Activated CD4-positive, alpha-beta T cell treated with anti-CD3 and anti-CD28 coated beads, Interleukin-2, amount 10 ng/mL, durations not matched to agents 24 days and 14 days (primary cell): ENCODE measurements at places on chromosomes 7 and 10. TPM values are rescaled to one million over a fixed set of nuclear protein-coding genes. Genes with fewer than 3 reads are reported as not detected.

The GALNT17 gene
- total RNA-seq = not detected in 2 replicates

The PLEKHS1 gene
- not detected in 2 replicates for total RNA-seq

The EIF3B gene
- 284 TPM in 2 replicates for total RNA-seq

The RPEL1 gene
- not detected in 2 replicates for total RNA-seq

The ELFN1 gene
- total RNA-seq = not detected in 2 replicates

The CEP55 gene
- total RNA-seq = 58.5 and 59.3 TPM in 2 replicates

The PIK3CG gene
- 28.1 and 29.2 TPM in 2 replicates for total RNA-seq

DNA sequence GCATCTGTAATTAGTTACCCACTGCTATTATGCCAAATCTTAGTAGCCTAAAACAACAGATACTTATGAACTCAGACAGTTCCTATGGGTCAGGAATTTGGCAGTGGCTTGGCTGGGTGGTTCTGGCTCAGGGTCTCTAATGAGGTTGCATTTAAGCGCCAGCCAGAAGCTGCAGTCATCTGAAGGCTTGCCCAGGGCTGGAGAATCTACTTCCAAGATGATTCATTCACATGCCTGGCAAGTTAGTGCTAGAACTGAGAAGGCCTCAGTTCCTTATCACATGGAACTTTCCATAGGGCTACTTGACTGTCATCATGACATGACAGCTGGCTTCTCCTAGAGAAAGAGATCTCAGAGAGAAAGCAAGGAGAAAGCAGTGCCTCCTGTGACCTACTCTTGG, 121.3 kb downstream of the AVL9 start:
- no peak for DNase-seq
- no peak overlapping the region for H3K4me3 ChIP-seq
- H3K36me3 ChIP-seq = no peaks in the 10 kb centered on the region
- H3K4me1 ChIP-seq = peaks cover 3% of the 10 kb centered on the region

- H3K27ac ChIP-seq = no peak overlapping the region
- H3K4me3 ChIP-seq = no peak overlapping the region
- DNase-seq = no peak
- no peaks in the 10 kb centered on the region for H3K4me1 ChIP-seq
- no peaks in the 10 kb centered on the region for H3K36me3 ChIP-seq
- peaks cover 5% of the 10 kb centered on the region for H3K27me3 ChIP-seq
These were observed 208.8 kb downstream of the STK31 start for GRCh38 chr7:23918856-23919255.

DNA sequence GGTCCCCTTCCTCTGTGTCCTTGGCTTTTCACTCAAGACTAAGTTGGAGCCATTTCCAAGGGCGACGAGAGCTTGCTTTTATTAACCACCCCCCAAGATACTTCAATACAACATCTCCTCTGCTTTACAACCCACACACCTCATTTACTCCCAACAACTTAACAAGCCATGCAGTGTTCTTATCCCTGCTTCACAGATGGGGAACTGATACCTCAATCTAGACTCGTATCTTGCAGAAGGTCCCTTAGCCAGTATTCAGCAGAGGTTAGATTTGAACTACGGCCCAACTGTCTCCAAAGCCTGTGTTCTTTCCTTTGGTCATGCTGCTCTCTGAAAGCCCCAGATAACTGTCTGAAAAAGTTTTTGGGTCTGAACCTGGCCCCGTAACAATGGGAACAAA, 444.8 kb downstream of the GRID1 start:
- no peaks in the 10 kb centered on the region for H3K4me1 ChIP-seq
- H3K27me3 ChIP-seq = no peaks in the 10 kb centered on the region
- no peak overlapping the region for H3K4me3 ChIP-seq
- no peaks in the 10 kb centered on the region for H3K36me3 ChIP-seq
- DNase-seq = peak; percentile 24

DNA sequence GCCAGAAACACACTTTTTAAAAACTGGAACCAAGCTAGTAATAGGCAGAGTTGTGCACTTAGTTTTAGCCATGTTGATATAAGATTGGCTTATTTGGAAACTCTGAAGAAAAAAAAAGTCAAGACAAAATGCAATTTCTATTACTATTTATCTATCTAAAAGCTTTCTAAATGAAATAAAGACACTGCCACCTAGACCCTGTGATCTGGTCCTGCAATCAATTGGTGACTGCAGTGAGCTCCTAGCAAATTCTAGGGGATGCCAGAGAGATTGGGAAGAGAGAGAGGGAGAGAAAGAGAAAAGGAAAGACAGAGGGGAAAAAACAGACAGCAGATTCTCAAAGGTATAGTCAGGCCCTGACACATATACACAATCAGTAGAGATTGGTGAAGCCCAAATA, 25.3 kb downstream of the SORCS1 start:
- no peaks in the 10 kb centered on the region for H3K27me3 ChIP-seq
- DNase-seq = no peak
- no peak overlapping the region for H3K27ac ChIP-seq

GRCh38 chr10:102718220-102718619, 3.8 kb downstream of the SFXN2 start:
- no peak for DNase-seq
- peaks cover 39% of the 10 kb centered on the region for H3K4me1 ChIP-seq
- peak overlapping the region; percentile 1 for H3K4me3 ChIP-seq

GRCh38 chr7:75861636-75862035, 17.2 kb upstream of the RHBDD2 start:
- DNase-seq = no peak
- H3K4me3 ChIP-seq = no peak overlapping the region
- no peak overlapping the region for H3K27ac ChIP-seq
- peaks cover 10% of the 10 kb centered on the region for H3K4me1 ChIP-seq
- no peaks in the 10 kb centered on the region for H3K36me3 ChIP-seq

DNA sequence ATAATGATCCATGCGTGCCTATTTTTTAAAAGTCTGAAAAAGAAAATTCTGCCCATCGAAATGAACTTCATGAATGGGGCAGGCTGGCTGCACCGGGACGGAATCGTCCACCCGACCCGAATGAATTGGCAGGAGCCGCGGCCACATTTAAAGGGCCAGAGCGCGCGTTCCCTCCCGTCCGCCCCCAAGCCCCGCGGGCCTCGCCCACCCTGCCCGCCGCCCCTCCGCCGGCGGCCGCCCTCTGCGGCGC, 319 bp upstream of the GATA3 start:
- H3K4me1 ChIP-seq = peaks cover 36% of the 10 kb centered on the region
- H3K36me3 ChIP-seq = peaks cover 43% of the 10 kb centered on the region
- H3K27ac ChIP-seq = peak overlapping the region; percentile 98

GRCh38 chr10:73414230-73414945, 530 bp upstream of the ANXA7 start:
- H3K27me3 ChIP-seq = no peaks in the 10 kb centered on the region
- peaks cover 19% of the 10 kb centered on the region for H3K36me3 ChIP-seq
- H3K27ac ChIP-seq = peak overlapping the region; percentile 66

GRCh38 chr10:110344622-110345021, 39.9 kb upstream of the SMNDC1 start:
- no peaks in the 10 kb centered on the region for H3K36me3 ChIP-seq
- no peak overlapping the region for H3K4me3 ChIP-seq
- H3K27ac ChIP-seq = no peak overlapping the region

GRCh38 chr10:119270762-119271366, 63.5 kb downstream of the GRK5 start:
- no peaks in the 10 kb centered on the region for H3K27me3 ChIP-seq
- H3K4me3 ChIP-seq = peak overlapping the region; percentile 53
- peaks cover 60% of the 10 kb centered on the region for H3K4me1 ChIP-seq
- DNase-seq = peak; percentile 81
- peak overlapping the region; percentile 99 for H3K27ac ChIP-seq

DNA sequence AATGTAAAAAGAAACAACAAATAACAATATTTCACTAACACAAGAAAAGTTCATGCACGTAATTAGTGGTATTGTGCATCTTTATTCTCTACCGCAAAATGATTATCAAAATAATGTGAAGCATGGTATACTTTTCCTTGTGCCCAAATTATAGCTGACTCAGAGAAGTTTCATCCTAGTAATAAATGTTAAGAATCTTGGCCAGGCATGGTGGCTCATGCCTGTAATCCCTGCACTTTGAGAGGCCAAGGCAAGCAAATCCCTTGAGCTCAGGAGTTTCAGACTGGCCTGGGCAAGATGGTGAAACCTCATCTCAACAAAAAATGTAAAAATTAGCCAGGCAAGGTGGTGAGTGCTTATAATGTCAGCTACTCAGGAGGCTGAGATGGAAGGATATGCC, 105.0 kb downstream of the KMT2C start:
- no peaks in the 10 kb centered on the region for H3K27me3 ChIP-seq
- DNase-seq = no peak
- H3K27ac ChIP-seq = no peak overlapping the region
- peaks cover 20% of the 10 kb centered on the region for H3K36me3 ChIP-seq
- H3K4me1 ChIP-seq = peaks cover 20% of the 10 kb centered on the region
- H3K4me3 ChIP-seq = no peak overlapping the region

- H3K36me3 ChIP-seq = peaks cover 18% of the 10 kb centered on the region
- H3K4me3 ChIP-seq = no peak overlapping the region
- H3K27me3 ChIP-seq = no peaks in the 10 kb centered on the region
- H3K27ac ChIP-seq = peak overlapping the region; percentile 72
These were observed 105.8 kb downstream of the ARHGAP21 start for GRCh38 chr10:24617771-24618396.

GRCh38 chr7:66211429-66211828, 6.3 kb downstream of the TPST1 start:
- peaks cover 17% of the 10 kb centered on the region for H3K4me1 ChIP-seq
- no peak overlapping the region for H3K4me3 ChIP-seq
- DNase-seq = no peak
- H3K36me3 ChIP-seq = no peaks in the 10 kb centered on the region
- peaks cover 20% of the 10 kb centered on the region for H3K27me3 ChIP-seq

- no peak overlapping the region for H3K4me3 ChIP-seq
- peaks cover 6% of the 10 kb centered on the region for H3K27me3 ChIP-seq
- no peak overlapping the region for H3K27ac ChIP-seq
- no peaks in the 10 kb centered on the region for H3K36me3 ChIP-seq
- H3K4me1 ChIP-seq = peaks cover 2% of the 10 kb centered on the region
- no peak for DNase-seq
These were observed 20.9 kb upstream of the NAMPT start for GRCh38 chr7:106305732-106306131.

DNA sequence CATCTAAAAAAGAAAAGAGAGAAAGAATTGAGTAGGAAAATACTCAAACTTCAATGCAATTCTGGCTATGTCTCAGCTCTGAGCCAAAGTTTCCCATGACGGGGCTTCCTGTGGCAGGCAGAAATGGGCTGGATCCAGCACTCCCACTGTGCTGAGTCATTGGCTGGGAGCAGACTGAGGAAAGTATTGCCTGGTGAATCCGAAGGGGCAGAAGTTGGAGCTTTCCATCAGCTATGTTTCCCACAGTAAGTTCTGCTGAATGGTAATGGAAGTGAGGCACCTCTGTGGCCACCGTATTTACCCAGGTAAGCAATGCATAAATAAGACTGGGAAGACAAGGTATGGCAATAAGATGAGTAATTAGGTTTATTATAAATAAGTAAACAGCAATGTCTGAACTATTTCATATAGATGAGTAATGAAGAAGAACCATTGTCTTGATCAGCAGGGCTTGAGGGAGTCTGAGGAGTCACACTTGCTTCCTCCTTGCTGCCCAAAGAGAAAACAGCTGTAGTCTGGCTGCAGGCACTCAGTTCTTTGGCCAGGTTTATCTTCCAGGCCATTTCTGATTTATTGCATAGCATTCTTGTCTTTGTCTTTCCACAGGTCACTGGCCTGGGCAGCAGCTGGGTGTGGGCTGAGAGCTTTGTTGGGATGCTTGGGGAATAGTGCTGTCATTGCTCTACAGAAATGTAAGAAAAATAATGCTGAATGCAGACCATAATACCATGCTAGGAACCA, 255.3 kb downstream of the DNAJB9 start:
- no peaks in the 10 kb centered on the region for H3K4me1 ChIP-seq
- no peaks in the 10 kb centered on the region for H3K36me3 ChIP-seq
- no peaks in the 10 kb centered on the region for H3K27me3 ChIP-seq
- H3K27ac ChIP-seq = no peak overlapping the region

DNA sequence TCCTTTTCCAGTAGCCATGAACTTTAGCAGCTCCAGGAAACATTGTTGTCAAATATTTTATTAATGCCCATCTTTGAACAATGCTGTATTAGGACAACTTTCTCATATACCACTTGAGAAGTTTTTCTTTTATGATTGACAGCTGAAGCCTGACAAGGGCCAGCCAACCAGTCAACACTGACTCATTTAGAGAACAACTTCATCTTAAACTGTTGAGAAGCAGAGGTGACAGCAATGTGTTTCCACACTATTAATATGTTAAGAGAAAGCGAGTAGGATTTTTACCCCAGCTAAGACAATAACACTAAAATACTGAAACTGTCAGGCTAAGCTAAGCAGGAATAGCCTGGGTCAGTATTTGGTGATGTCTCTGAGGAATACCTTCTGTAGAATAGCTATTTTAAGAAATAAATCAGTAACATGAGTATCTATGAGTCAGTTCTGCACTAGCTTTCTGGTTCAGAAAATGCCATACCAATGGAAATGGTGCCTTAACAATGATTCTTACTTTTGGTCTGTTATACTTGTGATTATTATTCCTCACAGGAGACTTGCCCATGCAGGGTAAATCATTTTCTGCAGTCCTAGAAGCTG, 168.8 kb upstream of the POT1 start:
- no peak for DNase-seq
- no peak overlapping the region for H3K27ac ChIP-seq
- no peak overlapping the region for H3K4me3 ChIP-seq
- H3K4me1 ChIP-seq = no peaks in the 10 kb centered on the region

- DNase-seq = no peak
- H3K27ac ChIP-seq = no peak overlapping the region
- H3K27me3 ChIP-seq = peaks cover 8% of the 10 kb centered on the region
- no peaks in the 10 kb centered on the region for H3K36me3 ChIP-seq
- H3K4me3 ChIP-seq = no peak overlapping the region
These were observed 542.1 kb upstream of the MGMT start for GRCh38 chr10:128924918-128925317.

DNA sequence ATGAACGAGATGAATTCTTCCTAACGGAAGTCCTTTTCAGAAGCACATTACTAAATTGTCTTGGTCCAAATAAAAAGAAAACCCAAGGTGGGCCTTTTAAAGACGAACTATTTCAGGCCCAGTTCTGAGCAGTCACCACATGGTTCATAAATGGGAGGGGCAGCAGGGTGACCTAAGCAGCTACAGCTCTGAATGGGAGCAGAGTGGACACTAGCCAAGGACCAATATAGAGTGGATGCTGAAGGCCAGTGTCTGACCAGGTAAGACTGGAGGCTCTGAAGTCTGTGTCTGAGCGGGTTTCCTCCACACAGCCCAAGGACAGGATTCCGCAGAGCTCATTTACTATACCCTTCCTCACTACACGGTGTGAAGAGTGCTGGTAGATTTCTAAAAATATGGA, 159.1 kb downstream of the TMEM26 start:
- no peaks in the 10 kb centered on the region for H3K4me1 ChIP-seq
- no peak for DNase-seq
- peaks cover 3% of the 10 kb centered on the region for H3K36me3 ChIP-seq
- H3K27ac ChIP-seq = no peak overlapping the region
- H3K4me3 ChIP-seq = no peak overlapping the region

GRCh38 chr10:21039721-21040120, 142.6 kb upstream of the NEBL start:
- H3K4me1 ChIP-seq = no peaks in the 10 kb centered on the region
- H3K4me3 ChIP-seq = no peak overlapping the region
- H3K27me3 ChIP-seq = no peaks in the 10 kb centered on the region
- H3K27ac ChIP-seq = no peak overlapping the region
- H3K36me3 ChIP-seq = no peaks in the 10 kb centered on the region
